Stimulated activated CD4-positive, alpha-beta T cell treated with anti-CD3 and anti-CD28 coated beads, Interleukin-4, amount 100 ng/mL, for 48 hours (primary cell): ENCODE measurements at places on chromosomes 1 and 21.

DNA sequence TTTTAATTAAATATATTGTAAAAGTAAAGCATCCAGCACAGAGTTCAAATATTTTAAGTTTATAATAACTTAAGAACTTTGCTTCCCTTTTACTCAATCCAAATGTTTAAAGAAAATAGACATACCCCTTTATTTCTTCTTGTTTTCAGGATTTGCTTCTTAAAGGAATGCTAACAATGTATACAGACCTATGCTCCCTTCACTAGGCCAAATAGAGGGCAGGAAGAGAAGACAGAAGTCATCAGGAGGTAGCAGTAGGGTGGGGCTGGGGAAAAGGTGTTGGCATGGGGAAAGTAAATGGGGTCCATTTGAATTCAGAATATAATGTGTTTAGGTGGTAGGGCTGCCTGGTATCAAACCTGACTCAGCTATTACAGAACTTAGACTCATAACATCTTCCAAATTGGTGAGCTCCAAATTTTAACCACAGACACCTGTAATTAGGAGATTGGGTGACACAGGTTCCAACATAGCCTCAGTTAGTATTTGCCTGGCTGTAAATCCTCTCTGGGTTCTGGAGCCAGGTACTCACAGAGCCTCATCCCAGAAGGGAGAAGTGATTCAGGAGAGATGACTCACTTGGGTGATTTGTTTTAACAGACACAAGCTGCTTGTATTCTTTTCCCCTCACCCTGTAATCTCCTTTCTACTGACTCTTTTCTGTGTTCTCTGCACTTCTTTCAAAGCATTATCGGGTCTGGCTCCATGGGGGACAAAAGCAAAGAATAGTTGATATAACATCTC lies 60.1 kb upstream of the DUSP10 start:
- DNase-seq, result no peak

GRCh38 chr21:41847066-41847804 lies 31.9 kb downstream of the PRDM15 start:
- DNase-seq, result no peak

DNA sequence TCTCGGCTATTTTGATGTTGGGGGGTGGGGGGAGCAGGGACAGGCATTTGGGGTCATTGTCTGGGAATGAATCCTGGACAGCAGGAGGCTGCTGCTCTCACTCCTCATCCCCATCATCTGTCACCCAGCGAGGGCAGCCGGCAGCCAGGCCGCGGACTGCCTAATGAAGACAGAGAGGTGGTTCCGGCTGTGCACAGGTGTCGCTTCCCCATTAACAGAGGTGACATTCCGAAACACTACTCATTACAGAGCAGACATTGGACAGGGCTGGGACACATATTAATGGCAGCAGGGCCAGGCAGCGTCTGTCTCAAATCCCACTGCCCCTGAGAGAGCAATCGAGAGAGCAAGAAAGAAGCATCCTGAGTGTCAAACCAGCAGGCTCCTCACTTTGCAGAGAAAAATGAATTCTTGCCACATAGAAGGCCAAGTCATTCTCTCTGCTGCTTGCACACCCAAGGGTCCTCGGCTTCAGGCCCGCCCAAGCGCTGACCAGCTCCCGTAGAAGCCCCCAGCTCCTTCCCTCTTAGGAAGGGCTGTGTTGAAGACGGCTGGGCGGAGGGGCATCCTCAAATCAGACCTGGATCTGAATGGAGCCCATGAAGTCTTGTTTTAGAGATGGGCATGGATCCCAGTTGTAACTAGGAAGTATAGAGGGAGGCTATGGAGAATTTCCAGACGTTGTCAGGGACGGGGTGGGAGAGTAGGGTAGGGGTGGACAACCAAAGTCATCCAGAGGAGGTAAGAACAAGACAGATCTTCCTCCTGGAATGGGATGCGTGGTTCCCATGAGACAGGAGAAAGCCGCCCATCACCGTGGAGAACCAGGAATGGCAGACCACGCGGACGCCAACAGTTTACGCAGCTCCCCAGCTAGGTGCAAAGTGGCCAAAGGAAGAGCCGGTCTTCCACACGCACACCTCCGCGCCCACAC lies 8.2 kb upstream of the LEMD1 start:
- no peak for DNase-seq

- no peak for DNase-seq
Observed at GRCh38 chr1:71464016-71464415, 383.2 kb upstream of the ZRANB2 start.
